HFF-Myc (cell line): ENCODE measurements at places on chromosomes 7 and 10.
A peak's percentile ranks its signal among the peaks of the same experiment; 100 is the strongest.

- no peak for DNase-seq
These were observed 83.6 kb downstream of the ZNF277 start for GRCh38 chr7:112290065-112290464.

- DNase-seq: no peak
These were observed 112.8 kb upstream of the LANCL2 start for GRCh38 chr7:55252386-55252785.

DNA sequence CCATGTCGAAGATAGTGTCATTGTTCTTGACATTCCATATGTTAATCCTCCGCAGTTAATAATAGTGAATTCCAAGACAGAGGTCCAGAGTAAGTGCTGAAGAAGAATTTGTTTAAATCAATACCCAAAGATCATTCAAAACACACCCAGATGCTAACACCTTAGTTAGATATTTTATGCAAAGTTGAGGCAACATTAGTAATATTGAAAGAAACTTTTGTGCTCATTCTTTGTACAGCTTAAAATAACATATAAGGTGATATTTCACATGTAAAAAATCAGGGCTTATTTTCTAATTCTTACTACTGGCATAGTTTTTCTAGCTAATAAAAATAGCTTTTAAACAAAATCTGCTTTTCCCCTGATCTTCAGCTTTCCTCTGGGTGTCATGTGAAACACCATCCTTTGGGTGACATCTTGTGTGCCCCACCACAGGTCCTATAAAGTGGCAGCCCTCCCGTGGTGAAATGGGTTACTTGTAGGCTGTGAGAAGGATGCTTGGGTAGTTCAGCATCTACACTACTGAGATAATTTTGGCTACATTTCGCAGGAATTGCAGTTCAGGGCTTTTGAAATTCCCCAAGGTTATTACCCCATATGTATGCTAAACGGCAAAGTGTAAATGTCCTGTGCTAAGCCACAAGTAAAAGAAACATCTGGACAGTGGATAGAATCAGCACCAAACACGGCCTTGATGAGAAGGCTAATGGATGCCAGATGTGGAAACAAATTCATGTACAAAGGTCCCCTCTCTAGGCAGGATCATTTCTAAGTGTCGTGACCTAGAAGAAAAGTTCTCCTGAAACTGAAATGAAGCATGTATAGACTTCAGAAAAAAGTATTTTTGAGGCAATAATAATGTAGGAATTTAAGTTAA lies 105.4 kb downstream of the GRM3 start:
- no peak for DNase-seq

DNA sequence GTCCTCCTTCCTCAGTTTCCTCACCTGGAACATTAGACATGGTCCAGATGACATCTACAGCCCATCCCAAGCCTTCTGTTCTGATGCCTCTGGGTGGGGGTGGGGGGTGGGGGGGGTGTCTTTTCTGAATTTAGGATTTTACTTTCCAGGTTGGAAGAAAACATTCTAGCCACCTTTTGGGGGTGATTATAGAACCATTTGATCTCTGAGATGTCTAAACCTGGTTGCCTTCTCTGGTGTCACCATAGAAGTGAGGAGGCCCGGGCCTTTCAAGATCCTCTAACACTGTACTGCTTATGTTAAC lies 411.0 kb upstream of the ZMIZ1 start:
- no peak for DNase-seq

GRCh38 chr10:132423966-132424861 lies 27.2 kb downstream of the PWWP2B start:
- no peak for DNase-seq

DNA sequence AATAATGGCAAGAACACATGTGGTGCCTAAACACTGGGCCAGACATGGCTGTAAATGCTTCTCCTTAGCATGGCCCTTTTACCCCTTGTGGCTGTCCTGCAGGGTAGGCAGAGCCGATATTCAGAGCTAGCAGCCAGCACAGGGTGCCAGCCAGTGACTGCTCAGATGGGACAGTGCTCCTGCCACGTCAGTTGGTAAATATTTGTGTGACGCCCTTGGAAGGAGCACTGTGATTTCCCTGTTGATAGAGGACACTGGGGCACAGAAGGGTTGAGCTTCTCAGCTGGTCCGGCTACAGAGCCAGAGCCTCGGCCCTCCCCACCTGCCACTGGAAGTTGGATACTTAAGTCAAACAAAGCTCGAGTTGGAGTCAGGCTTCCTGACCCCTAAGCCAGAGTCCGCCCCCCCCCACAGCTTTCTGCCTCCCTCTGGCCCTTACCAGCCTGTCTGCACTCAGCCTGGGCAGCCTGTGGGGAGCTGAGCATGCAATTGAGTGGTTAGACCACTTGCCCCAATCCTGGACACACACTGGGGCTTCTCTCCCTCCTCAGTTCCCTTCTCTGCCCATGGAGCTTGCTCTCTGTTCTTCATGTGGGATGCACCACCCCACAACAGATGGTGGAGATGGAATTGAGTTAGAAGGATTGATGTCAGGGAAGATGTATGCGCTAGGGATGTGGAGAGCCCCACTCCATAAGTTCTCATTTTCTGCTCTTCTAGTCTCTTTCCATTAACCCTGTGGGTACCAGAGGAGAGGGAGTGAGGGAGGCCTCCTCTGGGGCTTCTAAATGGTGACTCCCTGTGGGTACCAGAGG lies 350.8 kb downstream of the PLXNA4 start:
- no peak for DNase-seq

- DNase-seq: no peak
These were observed 651.1 kb downstream of the PARD3 start for GRCh38 chr10:34164029-34164428.

- no peak for DNase-seq
These were observed 56.0 kb downstream of the NKX6-2 start for GRCh38 chr10:132729810-132730572.

- no peak for DNase-seq
These were observed 11.8 kb upstream of the GPNMB start for GRCh38 chr7:23234569-23235296.

GRCh38 chr7:56030340-56030739 lies 20.9 kb downstream of the PSPH start:
- no peak for DNase-seq

GRCh38 chr10:53833908-53834307 lies 967.1 kb downstream of the PCDH15 start:
- DNase-seq: no peak

GRCh38 chr7:2966466-2967078 lies 77.1 kb downstream of the CARD11 start:
- DNase-seq: no peak

DNA sequence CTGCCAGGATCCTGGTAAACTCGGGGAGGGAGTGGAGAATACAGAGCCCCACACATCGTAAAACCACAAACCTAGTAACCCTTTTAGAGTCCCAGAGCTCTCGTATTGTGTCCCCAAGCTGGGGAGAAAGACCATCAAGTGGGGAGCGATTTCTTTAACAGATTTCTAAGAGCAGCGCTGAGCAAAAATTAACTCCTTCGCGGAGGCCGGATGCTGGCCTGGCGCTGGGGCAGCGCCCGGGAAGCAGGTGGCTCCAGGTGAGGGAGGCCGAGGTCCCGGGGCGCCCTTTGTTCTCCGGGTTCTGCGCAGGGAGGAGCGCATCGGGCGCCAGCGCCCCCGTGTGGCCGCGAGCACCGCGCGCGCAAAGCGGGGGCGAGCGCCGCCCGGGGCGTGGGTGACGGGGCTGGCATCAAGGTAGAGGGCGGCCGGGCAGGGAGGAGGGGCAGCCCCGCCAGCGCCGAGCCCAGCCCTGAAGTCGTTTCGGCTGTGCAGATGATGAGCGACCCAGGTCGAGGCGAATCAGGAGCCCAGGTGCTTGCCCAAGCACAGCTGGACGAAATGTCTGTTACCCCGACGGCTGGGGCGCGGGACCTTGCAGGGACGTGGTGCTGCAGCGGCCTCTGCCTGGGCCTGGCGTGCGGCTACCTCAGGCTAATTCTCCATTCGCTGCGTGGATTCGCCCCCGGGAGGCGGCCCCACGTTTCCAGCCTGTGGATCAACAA lies 10.4 kb upstream of the FGFR2 start:
- DNase-seq: no peak

DNA sequence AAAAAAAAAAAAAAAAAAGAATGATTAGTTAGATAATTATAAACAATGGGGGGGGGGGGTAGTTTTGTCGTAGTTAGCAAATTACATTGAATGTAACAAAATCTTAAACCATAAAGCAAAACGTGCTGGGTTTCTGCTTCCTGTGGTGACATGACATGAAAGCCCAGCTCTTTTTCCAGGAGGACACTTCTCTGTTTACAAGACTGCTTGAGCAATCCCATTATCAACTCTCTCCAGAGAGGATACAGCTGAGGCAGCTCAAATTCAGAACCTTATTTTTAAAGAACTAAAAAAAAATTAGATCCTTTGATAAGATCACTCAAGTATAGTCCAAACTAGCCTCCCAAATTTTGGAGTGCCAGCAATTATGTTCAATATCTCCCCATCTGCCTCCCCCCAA lies 58.6 kb downstream of the ADRB1 start:
- DNase-seq: no peak

DNA sequence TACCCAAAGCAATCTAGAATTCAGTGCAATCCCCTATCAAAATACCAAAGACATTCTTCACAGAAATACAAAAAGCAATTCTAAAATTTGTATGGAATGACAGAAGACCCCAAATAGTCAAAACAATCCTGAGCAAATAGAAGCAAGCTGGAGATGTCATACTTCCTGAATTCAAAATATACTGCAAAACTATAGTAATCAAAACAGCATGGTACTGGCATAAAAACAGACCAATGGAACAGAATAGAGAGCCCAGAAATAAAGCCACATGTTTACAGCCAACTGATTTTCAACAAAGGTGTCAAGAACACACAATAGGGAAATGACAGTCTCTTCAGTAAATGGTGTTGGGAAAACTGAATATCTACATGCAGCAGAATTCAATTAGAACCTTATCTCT lies 124.1 kb upstream of the AGK start:
- no peak for DNase-seq

DNA sequence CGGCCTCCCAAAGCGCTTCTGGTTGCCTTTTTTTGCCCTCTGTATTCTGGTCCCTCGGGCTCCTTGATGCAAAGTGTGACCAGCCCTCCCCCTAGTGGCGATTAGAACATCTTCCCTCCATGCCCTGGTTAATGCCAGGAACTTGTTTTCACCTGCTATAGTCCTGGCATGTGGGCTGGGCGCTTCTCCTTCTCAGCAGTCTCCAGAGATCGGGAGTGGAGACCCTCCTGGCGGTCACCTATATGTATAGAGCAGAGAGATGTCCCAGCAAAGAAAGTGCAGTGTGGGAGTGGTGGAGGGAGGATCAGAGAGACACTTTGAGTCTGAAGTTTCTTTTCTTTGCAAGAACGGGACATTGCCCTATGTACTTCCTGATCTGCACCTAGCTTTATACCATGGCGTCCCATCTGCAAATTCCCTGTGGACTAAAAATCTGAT lies 264.1 kb downstream of the OTUD1 start:
- DNase-seq: peak; percentile 16

DNA sequence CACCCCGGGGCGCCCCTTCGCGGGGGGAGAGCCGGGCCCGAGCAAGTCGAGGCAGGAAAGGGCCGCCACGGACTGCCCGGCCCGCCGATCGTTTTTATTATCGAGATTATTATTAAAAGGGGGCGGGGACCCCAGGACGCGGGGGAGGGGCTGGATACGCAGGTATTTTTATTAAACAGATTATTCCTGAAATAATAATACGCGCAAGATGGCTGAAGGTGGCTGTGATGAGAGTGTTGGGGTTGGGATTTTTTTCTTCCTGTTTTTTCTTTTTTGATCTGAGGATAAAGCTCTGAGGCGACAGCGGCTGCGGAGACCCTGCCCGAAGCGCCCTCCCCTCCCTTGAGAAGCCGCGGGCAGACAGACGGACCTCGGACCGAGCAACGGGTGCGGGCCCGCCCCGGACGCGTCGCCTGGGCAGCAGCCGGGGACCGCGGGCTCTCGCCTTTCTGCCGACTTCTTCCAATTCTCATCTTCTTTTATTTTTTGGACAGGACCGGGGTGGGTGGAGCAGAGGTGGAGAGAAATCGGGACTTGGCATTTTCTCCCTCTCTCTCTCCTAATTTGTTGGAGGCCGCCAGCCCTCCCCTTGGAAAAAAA lies 1.4 kb upstream of the TRIM8 start:
- no peak for DNase-seq

- no peak for DNase-seq
These were observed 224.7 kb downstream of the INHBA start for GRCh38 chr7:41478187-41478586.

DNA sequence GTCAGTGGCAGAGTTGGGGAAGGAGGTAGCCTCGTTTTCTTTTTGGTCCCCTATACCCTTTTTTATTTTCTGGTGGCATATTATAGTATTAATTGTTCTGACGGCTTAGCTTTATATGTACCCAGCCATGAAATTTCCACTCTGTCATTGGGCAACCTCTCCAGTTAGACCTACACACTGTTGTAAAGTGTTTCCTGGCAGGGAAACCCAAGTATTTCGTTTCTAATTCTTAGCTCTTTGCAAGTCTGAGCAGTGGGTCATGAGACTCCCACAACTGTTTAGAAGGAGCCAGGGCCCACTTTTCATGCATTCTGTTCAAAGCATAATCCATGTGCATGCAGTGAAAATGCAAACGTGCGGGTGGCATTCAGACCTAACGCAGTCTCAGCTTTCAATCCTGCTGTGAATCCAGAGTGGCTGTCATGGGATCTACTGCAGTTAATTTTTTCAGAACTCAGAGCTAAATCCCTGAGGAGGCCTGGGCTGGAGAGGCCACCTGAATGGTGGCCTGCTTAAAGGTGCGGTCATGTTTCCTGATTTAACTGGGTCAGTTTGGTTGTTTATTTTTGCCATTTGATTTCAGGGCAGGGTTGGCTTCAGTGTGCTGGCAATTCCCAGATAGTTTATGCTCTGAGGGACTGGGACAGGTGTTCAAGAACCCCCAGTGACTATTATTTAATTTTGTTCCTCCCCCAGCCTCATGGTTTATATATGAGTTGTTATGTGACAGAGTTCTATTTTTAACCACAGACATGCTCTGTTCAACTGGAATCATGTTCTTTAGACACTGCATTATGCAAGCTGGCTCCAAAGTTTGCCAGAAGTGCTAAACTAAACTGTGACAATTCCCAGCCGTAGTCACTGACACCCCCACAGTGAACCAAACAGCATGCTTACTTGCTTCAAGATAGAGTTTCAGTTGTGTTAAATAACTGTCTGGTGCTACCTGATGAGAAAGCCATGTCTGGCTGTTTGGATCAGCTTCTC lies 27.4 kb upstream of the SYPL1 start:
- DNase-seq: no peak

GRCh38 chr10:71603150-71603549 lies 116.4 kb downstream of the C10orf105 start:
- no peak for DNase-seq

- DNase-seq: no peak
These were observed 233.1 kb downstream of the CCDC3 start for GRCh38 chr10:12768156-12769100.

DNA sequence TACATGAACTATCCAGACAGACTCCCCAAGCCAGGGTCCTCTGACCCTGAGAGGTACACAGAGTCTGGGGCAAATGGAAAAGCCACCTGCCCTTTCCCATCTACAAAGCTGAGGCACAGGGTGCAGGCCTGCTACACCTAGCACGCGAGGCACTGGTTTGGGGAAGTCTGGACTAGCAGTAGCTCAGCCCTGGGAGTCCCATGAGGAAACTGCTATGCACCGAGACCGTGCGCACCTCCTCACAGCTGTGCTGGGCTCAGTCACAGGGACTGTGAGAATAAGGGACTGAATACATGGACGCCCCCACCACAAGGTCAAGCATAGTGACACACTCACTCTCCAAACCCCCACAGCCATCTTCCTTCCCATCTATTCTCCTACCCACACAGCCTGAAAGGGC lies 8.2 kb downstream of the MAT1A start:
- DNase-seq: no peak

GRCh38 chr10:53744746-53745145 lies 972.2 kb upstream of the MBL2 start:
- DNase-seq: no peak
